Thoracic aorta (tissue), 2 donors: ENCODE measurements at places on chromosomes 2 and 18. TPM values are rescaled to one million over a fixed set of nuclear protein-coding genes. Genes with fewer than 3 reads are reported as not detected.

The C2orf74 gene
- total RNA-seq = 12.7 TPM

The SATB2 gene
- total RNA-seq = 4.5 TPM

The MYO5B gene
- total RNA-seq = 13.5 TPM

The CHMP1B gene
- 41.8 TPM for total RNA-seq

The GALNT14 gene
- total RNA-seq = 1.6 TPM

The ERMN gene
- total RNA-seq = 1.3 TPM

The FARSB gene
- 11.1 TPM for total RNA-seq

The LYG2 gene
- total RNA-seq = not detected

The RDH14 gene
- 40.8 TPM for total RNA-seq

The SLC16A14 gene
- 0.54 TPM for total RNA-seq

DNA sequence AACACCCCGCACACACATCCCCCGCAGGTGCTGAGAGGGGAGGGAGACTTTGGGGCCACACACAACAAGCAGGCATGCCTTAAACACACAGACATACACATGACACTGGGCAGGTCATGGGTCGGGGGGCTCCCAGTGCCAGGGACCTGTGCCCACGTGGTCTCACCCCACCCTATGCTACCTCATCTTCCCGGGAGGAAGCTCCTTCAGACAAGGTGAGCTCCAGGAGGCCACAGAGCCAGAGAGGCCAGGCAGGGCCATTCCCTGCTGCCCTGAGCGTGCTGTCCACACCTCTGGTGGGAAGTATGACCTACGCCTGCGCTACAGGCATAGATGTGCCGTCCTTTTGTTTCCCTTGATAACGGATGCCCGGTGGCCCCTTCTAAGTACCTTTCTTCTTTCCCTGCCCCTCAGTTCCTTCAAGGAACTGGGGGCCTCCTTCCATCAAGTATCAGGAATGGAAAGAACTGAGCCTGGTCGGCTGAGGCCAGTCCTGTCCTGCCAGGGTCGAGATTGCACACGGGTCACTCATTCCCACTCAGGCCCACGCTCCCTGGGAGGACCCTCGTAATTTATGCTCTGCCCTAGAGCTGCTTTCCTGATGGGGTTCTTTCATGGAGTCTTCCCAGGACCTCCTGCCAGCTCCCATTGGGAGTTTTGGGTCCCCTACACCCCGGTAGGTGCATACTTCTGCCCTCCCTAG is 4.7 kb downstream of the TEKT4 start:
- DNase-seq = no peak

GRCh38 chr2:189318761-189319160 is 122.5 kb upstream of the WDR75 start:
- DNase-seq = no peak

DNA sequence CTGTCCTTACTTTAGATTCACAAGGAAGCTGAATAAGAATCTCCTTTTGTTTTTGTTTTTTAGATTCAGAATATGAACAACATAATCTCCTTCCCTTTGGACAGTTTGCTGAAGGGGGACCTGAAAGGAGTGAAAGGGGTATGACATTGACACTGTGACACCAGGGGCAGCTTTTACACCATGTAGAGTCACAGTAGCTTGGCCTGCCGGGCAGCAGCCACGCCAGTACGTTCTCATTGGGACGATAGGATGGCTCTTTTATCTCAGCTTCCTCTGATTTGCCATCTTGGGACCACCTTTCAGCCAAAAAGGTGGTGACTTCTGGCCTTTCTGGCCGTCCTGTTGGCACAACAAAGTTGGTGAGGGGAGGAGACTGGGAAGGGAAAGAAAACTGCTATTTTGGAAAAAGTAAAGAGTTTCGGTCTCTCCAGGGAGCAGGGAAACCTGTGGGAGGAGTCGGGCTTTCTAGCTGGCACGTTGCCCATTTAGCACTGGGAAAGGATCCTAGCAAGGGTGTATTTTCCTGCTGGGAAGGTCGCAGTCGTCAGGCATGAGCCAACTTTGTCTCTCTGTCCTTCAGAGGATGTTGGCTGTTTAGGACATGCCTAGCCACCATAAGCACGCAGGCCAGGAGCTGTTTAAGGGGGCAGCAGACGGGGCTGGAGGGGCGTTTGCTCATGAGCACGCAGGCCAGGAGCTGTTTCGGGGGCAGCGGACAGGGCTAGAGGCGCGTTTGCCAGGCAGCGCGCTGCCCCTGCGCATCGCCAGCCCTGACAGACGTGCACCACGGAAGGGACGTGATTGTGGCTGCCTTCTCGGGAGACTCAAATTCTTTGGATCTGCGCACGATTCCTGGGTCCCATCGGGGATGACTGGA is 104.6 kb downstream of the ITGB1BP1 start:
- DNase-seq = no peak

GRCh38 chr18:46946656-46947282 is 29.4 kb downstream of the KATNAL2 start:
- peak; percentile 30 for DNase-seq

- DNase-seq = no peak
These were observed 122.7 kb downstream of the TWIST2 start for GRCh38 chr2:238970553-238971081.

GRCh38 chr2:28300485-28301341 is 91.9 kb upstream of the FOSL2 start:
- no peak for DNase-seq

DNA sequence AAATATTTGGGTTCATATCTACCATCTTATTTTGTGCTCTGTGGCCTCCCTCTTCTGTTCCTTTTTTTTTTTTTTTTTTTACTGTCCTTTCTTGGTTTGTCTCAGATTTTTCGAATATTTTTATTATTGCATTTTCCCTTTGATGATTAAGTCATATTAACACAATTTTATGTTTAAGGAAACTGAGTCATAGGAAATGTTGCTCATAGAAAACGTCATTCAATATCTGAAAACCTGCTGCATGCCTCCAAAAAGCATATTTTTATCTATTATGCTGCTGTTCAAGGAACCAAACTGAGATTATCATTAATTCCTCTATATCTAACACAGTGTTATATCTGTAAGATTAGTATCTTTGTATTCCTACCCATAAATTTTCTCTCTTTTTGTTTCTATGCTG is 614.3 kb upstream of the SLC8A1 start:
- DNase-seq = no peak

GRCh38 chr2:121205321-121205942 is 79.6 kb downstream of the TFCP2L1 start:
- no peak for DNase-seq

GRCh38 chr2:86368161-86368824 is 30.9 kb upstream of the REEP1 start:
- DNase-seq = no peak

DNA sequence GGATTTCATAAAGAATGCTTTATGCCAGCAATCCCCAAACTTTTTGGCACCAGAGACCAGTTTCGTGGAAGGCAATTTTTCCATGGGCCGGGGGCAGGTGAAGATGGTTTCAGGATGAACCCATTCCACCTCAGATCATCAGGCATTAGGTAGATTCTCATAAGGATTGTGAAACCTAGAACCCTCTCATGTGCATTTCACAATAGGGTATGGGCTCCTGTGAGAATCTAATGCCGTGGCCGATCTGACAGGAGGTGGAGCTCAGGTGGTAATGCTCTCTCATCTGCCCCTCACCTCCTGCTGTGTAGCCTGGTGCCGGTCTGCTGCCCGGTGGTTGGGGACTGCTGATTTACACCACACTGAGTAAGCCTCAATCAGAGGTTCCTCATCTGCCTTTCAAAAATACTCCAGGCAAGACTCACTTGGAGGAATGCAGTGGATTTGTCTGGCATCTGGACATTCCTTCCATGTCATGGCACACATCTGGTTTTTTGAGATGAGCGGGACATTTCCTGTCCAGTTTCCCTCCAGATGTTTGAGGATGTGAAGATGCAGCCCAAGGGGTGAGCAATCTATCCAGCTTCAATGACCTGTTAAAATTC is 185.8 kb downstream of the VAPA start:
- DNase-seq = no peak

DNA sequence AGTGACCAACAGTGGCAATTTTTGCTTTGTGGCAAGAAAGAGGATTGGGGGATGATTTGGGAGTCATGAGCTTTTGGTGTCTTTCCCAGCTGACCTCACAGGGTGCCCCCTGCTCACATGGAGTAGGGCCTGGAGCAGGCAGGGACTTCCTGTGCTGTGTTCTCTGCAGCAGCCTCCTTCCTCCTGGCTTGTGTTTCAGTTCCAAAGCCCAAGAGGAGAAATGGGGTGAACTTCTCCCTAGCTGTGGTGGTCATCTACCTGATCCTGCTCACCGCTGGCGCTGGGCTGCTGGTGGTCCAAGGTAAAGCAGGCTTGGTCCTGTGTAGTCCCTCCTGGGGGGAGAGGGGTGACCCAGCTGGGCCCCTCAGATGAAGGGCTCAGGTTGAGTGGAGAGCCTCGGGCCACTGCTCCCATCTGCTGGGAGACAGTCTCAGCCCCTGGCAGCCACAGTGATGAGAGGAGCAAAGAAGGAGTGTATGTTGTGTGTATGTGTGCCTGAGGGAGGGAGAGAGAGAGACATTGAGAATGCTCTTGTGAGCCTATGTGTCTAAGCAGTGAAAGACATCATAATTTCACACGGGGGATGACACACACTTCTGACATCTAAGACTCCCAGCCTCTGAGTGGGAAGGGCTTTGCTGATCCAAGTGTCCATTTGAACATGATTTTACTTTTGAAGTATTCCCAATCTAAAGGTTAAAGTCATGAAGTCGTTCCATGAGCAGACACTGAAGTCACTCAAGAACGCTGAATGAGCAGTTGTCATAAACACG is 27.2 kb downstream of the MARCO start:
- no peak for DNase-seq

DNA sequence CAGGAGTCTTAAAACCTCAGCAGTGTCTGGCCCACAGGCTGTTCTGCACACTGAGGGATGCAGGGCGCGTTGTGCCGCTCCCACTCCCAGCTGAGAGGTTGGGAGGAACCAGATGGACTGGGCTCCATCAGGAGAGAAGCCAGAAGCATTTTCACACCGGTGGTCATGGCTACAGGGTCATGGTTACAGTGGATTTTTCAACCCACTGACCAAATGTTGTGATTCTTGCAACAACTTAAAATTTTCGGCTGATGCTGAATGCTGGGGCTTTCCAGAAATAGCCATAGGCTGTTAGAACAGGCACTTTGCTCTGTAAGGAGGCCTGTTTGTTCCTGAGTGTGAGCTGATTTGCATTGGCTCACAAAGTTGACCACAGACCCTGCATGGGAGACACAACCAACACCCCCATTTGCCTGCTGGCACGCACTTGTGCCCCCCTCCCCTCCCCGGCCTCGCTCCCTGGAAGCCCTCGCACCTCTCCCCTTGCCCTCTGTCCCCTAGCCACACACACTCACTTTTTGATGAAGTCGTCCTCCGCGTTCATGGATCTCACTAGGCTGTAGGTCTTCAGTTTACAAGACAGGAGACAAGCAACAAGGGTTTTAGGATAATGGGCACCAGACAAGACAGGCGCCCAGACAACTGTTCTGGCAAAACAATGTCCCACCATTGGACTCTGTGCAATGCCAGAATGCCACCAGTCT is 3.4 kb downstream of the LPIN1 start:
- DNase-seq = no peak

- no peak for DNase-seq
These were observed 51.0 kb downstream of the ADD2 start for GRCh38 chr2:70716951-70717350.

- DNase-seq = no peak
These were observed 151.3 kb upstream of the PELI1 start for GRCh38 chr2:64295326-64296139.

- DNase-seq = no peak
These were observed 127.4 kb downstream of the CCDC102B start for GRCh38 chr18:68925268-68925667.

GRCh38 chr2:236070236-236070635 is 98.0 kb downstream of the GBX2 start:
- DNase-seq = no peak

DNA sequence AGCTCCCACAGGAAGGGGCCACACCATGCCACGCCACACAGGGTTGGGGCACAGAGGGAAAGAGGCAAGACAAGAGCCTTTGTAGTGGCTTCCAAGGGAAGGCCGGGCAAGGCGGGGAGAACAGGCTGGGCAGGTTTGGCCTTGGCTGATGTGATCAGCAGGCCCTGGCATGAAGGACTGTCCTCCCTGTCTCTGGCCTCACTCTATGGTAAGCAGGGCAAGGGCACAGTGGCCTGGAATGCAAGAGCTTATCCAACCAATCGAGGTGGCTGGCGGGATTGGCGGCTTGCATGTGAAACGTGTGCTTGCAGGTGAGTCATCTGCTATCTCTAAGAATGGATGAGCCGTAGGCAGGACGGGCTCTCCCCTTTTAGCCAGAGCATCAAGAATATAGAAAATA is 6.4 kb upstream of the ATP9B start:
- DNase-seq = no peak

GRCh38 chr2:45909677-45910191 is 258.3 kb downstream of the PRKCE start:
- no peak for DNase-seq

- DNase-seq = no peak
These were observed 109.1 kb downstream of the PIK3C3 start for GRCh38 chr18:42064109-42064508.

DNA sequence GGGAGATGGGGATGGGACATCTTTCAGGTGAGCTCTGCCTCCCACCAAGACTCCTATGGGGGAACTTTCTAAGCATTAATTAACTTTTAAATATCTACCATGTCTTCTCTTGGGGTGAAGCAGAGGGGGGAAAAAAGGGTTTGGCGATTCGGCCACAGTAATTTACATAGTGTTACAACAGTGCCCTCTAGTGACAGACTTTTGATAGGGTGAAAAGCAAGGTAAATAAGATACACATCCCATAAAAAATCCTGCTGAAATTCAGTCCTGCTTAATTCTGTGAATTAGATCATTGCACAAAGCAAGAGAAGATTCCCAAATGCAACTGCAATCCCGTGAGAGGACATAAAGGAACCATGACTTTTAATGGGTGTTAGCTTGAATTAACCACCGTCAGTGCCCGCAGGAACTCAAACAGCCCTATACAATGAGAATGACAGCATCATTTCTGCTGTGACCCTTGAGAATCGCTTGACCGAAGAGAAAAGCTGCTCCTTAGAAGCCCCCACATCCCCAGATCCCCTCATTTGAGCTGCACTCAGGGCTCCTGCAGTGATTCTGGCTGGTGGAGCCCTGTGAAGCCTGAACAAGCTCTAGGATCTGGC is 32.8 kb downstream of the FAM124B start:
- DNase-seq = no peak

GRCh38 chr2:230893841-230894781 is 29.4 kb downstream of the ITM2C start:
- no peak for DNase-seq

DNA sequence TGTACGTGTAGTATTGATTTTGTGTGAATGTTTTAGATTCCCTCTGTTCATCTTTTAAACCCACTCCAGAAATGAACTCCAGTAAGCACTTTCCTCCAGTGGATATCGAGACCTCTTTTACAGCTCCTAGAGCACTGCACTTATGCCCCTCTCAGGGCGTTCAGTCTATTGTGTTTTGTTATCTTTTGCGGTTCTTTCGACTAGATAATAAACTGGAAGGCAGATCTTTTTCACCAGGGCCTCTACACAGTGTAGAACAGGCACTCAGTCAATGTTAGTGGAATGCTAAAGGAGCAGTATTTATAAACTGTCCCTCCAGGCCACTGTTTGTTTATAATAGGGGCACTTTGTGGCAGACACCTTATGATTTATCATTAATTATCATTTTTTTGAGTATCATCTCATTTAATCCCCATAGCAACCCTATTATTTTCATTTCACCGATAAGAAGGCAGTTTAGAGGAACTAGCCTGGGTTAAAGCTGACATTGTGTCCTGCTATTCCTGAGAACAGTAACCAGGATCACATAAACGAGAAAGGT is 742 bp upstream of the SOS1 start:
- no peak for DNase-seq
